GM03348 (cell line): ENCODE measurements at places on chromosomes 16 and 17.

GRCh38 chr17:82212331-82213250 is at the start of gene CCDC57:
TSS of gene CCDC57 (minus strand) at chr17:82212842. CDS start at chr17:82201944, 10,898 bp downstream.
- peak; percentile 96 for DNase-seq

DNA sequence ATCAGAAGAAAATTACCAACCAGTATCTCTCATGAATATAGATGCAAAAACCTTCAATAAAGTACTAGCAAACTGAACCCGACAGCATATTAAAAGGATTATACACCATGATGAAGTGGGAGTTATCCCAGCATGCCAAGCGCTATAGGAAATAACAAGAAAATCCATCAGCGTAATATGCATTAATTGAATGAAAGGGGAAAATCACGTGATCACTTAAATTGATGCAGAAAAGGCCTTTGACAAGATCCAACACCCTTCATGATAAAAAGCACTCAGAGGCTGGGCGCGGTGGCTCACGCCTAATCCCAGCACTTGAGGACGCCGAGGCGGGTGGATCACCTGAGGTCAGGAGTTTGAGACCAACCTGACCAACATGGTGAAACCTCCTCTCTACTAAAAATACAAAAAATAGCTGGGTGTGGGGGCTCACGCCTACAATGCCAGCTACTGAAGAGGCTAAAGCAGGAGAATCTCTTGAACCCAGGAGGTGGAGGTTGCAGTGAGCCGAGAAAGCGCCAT is 4.8 kb downstream of the CTRB2 start:
- no peak for DNase-seq

DNA sequence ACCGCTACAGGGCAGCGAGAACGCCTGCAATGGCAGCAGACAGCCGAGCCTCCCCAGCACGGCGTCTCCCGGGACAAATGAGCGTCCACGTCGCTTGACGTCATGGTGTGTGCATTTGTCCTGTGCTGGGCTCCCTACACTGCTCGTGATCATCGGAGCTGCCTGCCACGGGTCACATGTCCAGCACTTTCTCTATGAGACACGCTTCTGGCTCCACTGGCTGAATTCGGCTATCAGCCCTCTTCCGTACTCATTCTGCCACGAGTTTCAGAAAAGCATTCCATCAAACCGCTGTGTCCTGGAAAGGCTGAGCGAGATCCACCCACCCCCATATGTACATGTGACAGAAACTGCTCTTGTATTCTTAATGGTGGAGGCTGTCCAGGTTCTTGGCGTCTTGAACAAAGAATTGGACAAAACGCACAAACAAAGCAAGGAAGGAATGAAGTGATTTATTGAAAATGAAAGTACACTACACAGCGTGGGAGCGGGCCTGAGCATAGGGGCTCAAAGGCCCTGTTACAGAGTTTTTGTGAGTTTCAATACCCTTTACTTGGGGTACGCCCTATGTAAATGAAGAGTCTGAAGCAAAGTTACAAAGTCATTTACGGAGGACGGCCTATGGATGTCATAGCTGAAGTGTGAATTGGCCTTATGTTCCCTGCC is 28.5 kb upstream of the SHCBP1 start:
- DNase-seq, result no peak

GRCh38 chr16:22402191-22402590 is 27.8 kb upstream of the CDR2 start:
- peak; percentile 31 for DNase-seq

DNA sequence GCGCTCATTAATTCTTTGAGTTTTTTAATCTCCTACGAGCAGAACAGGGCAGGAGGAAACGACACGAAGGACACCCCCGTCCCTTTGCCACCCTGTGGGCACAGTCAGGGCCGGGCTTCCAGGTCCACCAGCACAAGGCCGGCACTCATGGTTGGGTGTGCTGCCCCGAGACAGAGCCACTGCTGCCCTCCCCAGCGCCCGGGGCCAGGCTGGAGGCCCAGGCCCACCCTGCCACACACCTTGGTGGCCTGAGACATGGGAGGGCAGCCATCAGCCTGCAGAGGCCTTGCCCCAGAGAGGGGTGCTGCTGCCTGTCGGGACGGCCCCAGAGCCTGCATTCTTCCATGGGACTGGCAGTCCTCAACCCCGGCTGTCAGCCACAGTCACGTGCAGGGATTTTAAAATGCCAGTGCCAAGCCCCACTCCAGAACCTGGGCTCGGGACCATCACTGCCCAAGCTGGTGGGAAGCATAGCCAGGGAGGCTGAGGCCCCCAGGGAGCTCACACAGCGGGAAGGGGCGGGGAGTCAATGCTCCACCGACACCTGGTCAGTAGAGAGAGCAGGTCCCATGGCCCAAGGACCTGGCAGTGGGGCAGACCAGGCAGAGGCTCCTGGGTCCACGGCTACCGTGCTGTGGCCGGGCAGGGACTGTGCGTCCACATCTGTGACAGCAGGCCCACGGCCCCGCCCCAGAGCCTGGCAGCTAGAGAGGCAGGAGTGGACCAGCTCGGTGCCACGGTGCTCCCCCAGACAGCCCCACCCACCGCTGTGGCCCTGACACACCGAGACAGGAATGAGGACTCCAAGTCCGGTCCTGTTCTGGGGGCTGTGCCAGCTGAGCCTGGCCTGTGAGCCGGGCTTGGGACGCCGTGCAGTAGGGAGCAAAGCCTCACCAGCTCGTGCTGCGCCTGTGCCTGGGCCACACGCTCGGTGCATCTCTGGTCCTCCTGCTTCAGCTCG is 27.5 kb downstream of the CEP131 start:
- DNase-seq, result no peak

- no peak for DNase-seq
Measured at GRCh38 chr16:22356930-22357634, 17.3 kb downstream of the CDR2 start.

GRCh38 chr17:51351890-51352289 is 91.5 kb downstream of the UTP18 start:
- peak; percentile 57 for DNase-seq

DNA sequence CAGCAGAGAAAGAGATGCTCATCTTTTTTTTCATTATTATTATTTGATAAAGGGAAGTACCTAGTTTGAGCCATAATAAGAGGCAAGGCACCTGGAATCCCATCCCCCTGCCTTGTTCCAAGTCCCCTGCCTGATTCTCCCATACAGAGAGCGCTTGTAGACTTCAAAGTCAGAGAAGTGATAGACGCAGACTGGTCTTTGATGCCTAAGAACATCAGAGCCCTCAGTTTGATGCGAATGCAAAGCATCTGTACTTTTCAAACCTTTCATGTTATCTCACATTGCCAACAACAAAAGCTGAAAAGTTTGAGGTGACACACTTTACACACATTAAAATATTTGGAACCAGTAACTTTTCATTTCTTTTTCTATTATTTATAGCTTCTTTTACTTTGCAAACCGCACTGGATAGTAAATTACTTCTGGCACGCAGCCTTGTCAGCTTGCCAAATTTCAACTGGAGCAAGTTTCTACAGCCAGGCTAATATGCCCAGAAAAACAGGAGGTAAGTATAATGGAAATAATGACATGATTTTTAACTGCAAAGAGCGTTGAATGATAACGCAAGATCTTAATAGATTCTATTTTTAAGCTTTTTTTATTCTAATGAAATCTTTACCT is 5.9 kb upstream of the UTP6 start:
- peak; percentile 17 for DNase-seq

- no peak for DNase-seq
Measured at GRCh38 chr17:41695134-41695661, 6.5 kb downstream of the EIF1 start.

DNA sequence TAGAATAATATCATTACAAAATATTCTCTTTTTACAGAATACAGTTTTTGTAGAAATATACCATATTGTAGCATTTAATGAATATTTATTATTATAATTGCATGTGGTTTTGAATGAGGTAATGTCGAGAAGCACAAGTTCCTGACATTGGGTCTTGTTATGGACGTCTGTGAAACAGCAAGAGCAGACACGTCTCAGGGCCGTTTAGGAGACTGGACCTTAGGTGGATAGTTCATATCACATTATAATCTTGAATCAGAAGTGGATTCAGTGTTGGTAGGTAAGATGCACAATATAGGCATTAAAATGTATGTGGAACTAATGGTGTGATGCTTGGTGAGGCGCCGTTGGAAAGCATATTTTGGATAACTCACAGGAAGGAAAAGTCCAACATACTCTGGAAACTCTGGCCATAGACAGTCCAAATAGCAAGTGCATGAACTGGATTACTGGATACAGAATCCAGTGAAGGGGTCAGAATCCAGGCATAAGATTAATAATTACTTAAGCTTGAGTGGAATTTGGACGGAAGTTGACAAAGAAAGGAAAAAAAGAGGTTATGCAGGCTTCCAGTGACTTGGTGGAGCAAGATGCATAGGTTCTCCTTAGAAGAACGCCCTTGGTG is 17.2 kb downstream of the ABCA8 start:
- no peak for DNase-seq

DNA sequence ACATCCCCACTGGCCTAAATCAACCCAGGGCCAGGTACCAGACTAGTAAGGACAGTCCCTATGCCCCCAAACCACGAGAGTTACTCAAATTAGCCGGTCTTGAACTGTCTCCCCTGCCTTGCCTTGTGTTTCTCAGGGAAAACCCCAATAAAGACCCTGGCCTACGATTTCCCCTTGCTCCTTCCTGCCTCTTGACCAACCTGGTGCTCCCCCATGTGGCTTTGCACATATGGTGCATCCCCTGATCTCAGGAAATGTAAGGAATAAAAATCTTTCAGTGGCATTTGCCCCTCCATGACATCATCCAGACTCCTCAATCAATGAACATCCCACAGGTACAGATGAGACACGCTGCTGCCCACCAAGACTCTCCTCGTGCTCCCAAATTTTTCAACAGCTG is 87.9 kb downstream of the ZNF18 start:
- DNase-seq, result no peak

DNA sequence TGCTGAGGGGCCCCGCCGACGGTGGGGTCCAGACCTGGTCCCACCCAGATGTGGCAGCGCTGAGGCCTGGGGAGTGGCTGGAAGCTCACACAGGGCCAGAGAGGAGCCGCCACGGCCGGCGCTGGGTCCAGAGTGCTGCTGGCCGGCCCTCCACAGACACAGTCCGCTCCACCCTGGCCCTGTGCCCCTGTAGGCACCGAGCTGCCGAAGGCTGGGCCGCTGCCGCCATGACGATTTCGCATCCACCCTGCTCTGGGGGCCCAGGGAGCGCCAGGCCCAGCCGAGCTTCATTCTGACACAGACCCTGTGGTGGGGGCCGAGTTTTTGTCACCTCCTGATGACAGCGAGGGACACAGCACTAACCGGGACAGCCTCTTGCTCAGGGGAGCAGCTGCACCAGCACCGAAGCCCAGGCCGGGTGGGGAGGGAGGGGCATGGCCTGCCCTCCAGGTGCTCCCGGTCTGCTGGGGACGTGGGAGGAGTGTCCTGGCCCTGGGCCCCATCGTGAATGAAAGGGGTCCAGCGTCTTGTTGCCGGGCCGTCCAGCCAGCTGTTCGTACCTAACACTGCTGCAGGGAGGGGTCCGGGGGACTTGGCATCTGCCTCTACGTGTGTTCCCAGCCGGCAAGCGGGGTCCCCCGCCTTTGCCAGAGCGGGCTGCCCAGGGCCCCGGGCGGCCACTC is 27.1 kb upstream of the SSTR5 start:
- no peak for DNase-seq

DNA sequence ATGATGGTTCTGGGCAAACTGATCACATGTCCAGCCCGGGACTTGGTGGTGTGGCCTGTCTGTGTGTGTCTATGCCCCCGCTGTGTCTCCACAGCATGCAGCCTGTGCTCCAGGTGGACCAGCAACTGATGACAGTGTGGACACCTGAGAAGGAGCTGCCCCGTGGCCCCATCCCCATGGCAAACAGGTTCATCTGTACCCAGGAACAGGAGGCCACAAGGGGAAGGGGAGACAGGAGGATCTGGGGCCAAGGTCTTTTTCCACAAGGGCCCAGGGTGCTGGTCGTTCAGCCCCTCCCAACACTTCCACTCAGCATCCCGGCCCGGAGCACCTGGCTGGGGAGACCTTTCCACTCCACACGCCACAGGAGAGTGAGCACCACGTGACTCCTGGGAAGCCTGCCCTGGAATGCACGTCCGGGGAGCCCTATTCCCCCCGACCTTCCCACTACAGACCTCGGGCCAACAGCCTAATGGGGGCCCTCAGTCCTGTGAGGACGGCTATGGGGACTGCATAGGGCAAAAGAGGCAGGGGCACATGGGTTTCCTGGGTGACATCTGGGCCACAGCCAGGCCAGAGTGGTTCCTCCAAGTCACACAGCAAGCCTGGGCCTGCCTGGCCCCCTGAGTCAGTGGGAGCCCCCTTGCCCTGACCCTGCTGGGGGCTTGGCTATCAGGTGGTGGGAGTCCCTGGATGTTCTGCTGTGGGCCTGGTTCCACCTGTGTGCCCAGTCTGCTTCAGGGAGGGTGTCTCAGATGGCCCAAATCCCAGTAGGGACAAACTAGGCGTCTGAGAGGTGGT is 20.8 kb upstream of the NXPH3 start:
- DNase-seq, result no peak

DNA sequence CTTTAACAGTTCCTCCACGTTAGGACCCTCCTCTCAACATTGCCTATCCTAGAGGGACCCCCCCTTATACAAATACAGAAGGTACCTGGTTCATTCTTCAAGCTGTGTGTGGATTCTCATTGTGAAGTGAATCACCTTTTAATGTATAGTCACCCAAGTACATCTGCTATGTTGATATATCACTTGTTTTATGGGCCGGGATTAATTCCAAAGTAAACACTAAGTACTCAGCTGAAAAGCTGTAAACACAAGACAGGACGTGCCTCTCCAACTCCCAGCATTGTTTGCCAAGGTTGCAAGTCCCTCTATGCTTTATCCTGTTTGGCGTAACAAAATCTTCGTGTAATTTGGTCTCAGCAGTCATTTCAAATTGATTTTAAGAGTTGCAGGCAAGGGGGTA is 123.6 kb downstream of the RBFOX1 start:
- no peak for DNase-seq

DNA sequence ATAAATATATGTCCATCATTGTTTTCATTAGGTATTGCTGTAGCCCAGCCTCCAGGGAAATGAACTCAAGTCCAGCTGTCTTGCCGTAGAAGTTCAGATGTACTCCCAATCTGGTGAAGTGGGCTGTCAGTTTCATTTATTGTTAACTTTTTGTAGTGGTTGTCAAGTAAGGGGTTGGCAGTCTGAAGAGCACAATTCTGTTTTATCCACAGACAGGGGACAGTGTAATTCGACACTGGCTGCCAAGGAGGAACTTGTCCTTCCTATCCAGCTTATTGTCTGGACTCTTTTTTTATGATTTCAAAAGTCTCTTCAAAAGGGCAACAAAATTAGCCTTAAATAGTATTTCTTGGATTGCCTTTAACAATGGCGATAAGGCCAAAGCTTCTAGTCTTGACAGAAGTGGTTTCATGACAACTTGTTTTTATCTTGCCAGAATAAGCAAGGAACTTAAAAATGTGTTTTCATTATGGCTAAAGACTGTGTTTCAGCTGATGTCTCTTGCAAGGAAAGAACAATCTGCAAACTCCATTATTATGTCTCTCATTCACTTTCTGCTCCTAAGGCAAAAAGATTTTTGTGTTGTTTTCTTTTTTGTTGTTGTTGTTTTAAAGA is 73.9 kb upstream of the TANC2 start:
- no peak for DNase-seq
